Right cardiac atrium (tissue), 5 donors: ENCODE measurements at places on chromosomes 3 and 15. TPM values are rescaled to one million over a fixed set of nuclear protein-coding genes. Genes with fewer than 3 reads are reported as not detected.

Gene ATP8B4
- 7.1 TPM for total RNA-seq

Gene RNU5B-1
- 16.9 TPM for total RNA-seq

Gene FOXL2NB
- total RNA-seq: not detected

Gene SOX2
- 0.20 TPM for total RNA-seq

Gene P2RY1
- total RNA-seq: 5.3 TPM

Gene FAM131A
- total RNA-seq: 26.5 TPM

Gene MON1A
- total RNA-seq: 7.8 TPM

Gene STAB1
- total RNA-seq: 94.6 TPM

Gene HACD2
- total RNA-seq: 20.8 TPM

Gene SETMAR
- total RNA-seq: 13.1 TPM

DNA sequence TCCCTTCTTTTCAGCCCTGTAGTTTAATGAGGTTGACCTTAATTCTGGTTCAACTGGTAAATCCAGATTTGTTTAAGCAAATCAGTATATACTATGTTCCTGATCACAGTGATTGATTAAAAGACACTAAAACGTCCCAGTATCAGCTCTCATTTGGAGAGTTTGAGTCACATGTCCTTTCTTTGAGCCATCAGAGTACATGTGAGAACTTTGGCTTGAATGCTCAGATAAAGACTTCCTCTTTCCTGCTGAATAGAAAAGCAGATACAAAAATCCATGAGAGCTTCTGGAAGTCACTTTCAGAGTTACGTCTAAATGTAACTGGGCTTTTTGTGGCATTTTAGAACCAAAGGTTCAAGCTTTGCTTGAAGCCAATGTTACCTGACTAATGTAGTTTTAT is 341.8 kb upstream of the SATB1 start:
- DNase-seq: no peak

GRCh38 chr3:15151166-15151565 is 52.2 kb upstream of the RBSN start:
- DNase-seq: no peak

- no peak for DNase-seq
These were observed 5.9 kb upstream of the EDEM1 start for GRCh38 chr3:5181469-5182141.

- DNase-seq: no peak
These were observed 498.0 kb upstream of the PROK2 start for GRCh38 chr3:72282918-72283317.

DNA sequence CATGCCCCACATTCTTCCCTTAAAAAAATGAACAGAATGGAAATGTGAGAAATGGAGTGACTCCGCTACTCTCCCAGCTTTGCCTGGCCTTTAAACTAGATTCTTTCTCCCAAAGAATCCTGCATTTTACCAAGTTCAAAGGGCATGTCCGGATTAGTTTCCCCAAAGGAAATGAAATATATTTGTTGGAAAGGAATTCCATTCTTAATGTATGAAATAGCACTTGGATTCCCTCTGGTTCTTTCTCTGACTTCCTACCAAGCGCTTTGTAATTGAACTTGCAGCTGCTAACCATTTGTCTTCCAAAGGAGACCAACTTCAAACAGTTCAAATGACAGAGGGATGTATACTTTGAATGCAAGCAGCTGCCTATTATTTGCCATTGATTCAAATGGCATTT is 18.9 kb downstream of the MAP2K1 start:
- DNase-seq: no peak

- no peak for DNase-seq
These were observed 17.6 kb downstream of the EIF4E3 start for GRCh38 chr3:71707595-71707994.

DNA sequence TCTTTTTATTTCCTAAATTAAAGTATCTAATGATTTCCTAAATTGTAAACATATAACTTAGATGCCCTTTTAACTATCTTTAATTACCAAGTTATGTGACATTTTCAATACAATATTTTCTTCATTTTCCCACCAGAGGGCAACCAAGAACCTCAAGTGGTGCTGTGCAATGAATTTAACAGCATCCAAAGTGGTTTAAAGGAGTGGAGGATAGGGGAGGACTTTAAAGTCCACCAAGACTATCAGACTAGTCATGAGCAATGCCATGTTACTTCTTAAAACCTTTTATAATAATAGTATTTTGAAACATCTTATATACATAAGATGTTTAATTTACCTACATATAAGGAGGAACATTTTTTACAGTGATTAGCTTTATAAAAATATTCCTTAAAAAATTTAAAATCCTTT is 74.4 kb downstream of the DLG1 start:
- no peak for DNase-seq

DNA sequence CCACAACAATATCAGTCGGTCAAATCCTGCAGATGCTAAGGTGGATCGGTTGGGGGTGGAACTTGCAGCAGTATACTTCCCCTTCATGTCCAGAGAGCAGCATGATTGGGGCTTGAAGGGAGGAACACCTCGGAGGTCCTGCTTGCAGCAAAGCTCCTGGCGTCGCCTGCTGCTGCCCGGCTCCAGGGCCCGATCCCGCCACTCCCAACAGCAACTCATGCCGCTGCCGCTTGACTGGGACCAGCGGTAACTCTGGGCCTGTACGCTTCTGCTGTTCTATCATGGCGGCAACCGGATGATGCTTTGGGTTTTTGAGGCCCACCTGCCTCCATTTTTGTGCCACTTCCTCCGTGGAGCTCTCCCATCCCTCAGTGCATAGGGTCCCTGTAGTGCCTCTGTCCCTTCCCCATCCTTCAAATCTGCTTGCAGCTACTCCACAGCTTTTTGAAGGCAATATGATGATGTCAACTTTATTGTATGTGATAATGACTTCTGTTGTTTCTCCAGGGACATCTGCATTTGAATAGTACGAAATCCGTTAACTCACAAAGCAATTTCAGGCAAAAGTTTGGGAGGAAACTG is 56.3 kb downstream of the KCNAB1 start:
- DNase-seq: no peak

GRCh38 chr15:40028853-40029252 is 10.1 kb downstream of the SRP14 start:
- no peak for DNase-seq

DNA sequence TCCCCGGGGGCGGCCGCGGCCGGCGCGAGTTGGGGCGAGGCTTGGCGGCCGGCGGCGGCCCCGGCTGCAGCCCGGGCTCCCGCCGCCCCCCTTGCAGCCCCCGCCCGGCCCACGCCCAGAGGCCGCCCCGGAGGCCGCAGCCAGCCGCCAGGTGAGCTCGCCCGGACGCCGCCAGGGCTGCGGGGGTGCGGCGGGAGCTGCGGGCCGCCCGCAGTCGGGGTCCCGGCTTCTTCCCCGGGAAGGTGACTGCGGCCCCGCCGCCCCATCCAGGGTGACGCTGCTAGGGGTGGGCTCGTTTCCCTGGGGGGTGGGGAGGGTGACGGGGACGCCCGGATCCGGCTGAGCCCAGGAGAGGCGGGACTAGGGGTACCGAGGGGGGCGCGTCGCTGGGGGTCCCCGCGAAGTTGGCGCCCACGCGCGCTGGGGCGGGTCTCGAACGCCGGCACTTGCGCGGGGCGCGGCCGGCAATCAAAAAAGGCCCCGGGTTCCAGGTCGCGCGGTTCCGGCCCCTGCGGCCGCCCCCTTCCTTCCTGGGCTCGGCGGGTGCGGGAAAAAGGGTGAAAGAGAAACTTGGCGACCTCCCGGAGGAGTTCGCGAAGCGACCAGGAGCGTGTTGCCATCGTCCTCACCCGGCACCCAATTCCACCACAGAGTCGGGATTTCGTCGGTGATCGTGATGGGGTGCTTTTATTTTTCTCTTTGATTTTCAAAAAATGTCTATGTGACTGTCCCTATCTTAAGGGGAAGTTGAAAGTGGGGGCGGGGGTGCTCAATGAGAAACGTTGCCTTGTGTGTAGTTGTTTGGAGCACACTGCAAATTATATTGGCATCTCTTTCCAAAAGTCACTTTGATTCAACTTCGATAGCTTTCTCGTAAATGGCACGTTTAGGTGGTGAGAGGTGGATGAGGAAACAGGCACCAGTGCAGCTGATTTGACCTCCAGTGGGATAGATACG is 619 bp downstream of the ATXN7 start:
- peak; percentile 71 for DNase-seq

DNA sequence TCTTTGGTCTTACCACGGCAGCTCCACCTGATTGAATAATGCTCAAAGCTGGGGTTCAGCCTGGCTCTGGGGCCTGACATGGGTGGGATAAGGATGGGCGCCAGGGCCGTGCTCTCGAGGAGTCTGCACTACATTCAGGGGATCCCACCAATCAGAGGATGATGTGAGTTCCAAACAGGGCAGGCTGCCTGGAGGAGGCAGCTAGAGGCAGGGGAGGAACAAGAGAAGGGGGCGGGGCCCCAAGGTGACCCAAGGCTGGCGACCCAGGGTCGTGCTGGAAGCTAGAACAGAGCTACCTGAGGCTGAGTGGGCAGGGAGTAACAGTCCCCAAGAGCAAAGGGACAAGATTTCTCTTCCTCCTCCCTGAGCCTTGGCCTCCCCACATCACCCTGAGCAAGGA is 56.1 kb downstream of the PCSK6 start:
- no peak for DNase-seq

- DNase-seq: no peak
These were observed 34.1 kb upstream of the HES1 start for GRCh38 chr3:194101592-194102432.

- no peak for DNase-seq
These were observed 7.8 kb downstream of the BLOC1S6 start for GRCh38 chr15:45594835-45595530.
